ENCODE measurements at places on chromosomes 1 and 21.

GRCh38 chr1:158105352-158106095 lies 75.2 kb upstream of the CD1D start:
- no peak for DNase-seq

DNA sequence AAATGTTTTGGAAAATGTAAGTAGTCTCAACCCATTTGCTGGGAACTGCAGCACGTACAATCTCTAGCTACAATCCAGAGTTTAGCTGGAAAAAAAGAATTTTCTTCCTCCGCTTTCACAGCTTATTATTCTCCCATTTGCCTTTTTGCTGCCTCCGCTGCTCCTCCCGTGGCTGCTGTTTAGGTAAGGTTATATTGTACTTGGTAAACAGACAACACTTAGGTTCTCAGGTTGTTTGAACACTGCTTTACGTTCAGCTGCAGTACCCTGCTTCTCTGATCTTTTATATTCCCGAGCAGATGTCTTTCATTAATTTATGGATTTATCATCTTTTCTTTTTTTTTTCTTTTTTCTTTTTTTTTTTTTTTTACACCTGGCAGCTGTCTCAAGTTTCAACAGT lies 14.3 kb downstream of the PROX1 start:
- no peak for DNase-seq

DNA sequence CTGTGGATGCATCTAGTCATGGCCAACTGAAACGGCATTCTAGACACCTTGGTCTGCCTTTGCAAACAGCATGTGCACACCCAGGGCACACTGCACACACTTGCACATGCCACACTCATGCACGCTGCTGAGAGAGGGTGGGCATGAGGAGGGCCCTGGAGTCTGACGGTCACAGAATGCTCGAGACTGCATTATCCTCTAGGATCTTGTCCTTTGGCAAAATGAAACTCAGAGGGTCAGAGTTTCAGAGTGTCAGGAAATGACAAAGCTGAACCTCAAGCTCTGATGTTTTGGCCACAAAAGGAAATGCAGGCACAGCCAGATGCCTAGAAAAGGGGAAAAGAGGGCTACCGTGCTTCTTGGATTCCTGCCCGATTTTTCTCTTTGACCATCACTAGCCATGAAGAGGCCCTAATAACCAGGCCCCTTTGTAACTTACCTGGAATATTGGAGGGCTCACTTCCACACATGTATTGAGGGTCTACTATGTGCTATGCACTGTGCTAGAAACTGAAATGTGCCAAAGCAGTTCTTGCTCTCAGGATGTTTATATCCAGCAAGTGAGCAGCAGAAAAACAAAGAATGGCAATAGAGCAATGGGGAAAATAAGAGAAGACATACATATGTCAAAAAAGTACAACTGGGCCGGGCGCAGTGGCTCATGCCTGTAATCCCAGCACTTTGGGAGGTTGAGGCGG lies 65.4 kb downstream of the TOMM20 start:
- DNase-seq: no peak

GRCh38 chr21:38679534-38679933 lies 126.2 kb upstream of the ETS2 start:
- no peak for DNase-seq

GRCh38 chr21:46294647-46295176 lies 8.6 kb downstream of the YBEY start:
- no peak for DNase-seq

Measured in fibroblast of skin of left biceps (primary cell).